ENCODE measurements at places on chromosomes 7 and 10.

GRCh38 chr10:59675812-59676211 lies 33.8 kb downstream of the SLC16A9 start:
- no peak for DNase-seq

DNA sequence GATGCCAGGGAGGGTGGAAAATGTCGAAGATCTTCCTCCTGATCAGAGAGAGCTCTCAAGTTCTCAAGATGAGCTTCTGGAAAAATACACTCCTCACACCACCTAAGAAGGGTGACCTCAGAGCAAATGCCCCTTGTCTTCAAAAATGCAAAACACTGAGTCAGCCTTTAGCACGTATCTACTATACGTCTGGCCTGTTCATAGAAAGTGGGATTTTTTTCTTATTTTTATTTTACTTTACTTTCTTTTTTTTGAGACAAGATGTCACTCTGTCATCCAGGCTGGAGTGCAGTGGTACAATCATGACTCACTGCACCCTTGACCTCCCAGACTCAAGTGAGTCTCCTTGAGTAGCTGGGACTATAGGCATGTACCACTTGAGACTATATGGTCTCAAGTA lies 57.1 kb downstream of the AFAP1L2 start:
- no peak for DNase-seq

DNA sequence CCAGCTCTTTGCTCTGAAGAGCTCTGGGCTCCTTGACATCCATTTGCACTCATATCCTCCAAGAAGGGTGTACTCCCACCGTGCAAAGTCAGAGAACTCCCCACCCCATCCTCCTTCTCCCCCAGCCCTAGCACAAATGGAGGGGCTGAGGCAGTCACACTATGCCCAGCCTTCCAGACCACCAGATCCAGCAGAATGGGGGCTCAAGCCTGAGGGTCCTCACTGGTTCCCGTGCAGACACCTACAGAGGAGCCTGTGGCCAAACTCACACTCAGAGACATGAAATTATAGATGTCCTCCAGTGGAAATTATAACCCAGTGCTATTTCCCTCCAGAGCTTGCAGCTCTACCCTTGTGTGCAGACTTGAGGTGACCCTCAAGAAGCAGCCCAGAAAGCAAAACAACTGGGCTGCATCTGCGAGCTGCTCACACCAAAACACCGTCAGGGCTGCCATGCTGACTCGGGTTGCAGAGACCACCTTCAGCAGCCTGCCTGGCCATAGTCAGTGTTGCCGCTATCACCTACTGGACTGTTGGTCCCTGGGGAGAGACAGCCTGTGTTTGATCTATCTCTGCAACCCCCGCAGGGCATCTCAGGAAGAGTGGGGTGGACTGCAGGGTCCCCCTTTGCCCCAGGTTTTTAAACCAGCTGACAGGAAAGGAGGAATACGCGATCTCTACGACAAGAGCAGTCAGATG lies 7.4 kb downstream of the ZNF488 start:
- no peak for DNase-seq

- DNase-seq, result no peak
Observed at GRCh38 chr10:27256299-27257189, 15.9 kb upstream of the ACBD5 start.

- no peak for DNase-seq
Observed at GRCh38 chr7:130380861-130381455, 664 bp downstream of the CPA1 start.

DNA sequence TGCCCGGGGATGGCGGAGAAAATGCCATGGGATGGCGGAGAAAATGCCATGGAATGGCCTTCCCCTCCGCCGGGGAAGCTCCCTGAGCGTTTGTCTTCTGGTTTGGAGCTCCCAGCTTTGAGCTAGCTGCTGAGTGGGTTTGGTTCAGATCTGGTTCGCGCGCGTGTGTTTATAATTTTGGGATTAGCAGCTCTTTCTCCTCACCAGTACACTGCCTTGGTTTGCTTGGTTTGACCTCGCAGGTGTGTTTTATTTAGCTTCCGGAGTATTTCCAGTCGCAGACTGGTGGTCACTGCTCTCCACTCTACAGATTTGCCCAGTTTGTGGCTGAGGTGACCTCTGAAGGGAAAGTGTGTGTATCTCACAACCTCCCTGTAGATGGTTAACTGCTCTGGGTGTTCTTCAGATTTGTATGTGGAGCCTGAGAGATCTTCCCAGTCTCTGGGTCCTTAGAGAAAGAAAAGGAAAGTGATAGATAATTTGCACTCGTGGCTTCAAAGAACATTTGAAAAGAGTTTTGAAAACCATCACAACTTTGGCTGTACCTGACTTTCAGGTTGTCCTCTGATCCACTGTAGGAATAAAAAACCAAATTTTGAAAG lies 597 bp downstream of the ZNF277 start:
- no peak for DNase-seq

DNA sequence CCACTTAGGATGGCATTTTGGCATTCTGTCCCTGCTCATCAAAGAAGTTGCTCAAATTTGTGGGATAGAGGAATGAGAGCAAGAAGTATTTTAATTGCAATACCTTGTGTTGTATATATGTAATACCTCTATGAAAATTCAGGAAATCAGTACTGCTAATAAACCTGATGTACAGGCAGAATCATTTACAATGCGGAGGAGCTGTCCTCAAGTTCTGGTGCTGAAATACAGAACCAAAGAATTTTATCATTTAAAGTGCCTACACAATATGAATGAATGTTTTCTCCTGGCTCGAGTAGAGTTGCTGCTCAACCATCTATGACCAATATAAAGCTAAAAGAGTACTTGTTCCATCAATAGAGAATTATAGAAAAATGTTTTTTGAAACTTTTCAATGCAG lies 305.8 kb downstream of the PLXNA4 start:
- no peak for DNase-seq

DNA sequence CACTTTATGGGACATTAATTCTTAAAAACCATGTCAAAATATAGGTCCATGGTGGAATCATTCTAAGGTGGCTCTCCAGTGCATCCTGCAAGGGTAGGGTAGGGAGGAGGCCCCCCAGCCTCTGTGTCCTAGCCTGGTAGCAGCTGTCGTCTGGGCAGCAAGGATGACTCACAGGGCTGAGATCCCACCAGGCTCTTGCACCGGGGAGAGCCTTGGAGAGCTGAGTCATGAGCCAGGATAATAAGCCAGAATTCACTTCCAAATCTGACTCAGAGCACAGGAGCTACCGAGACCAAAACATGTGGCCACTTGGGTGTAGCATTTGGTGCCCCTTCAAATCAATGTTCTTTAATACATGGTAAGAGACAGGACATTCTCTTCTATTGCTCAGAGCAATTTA lies 298.5 kb downstream of the NEBL start:
- DNase-seq, result no peak

DNA sequence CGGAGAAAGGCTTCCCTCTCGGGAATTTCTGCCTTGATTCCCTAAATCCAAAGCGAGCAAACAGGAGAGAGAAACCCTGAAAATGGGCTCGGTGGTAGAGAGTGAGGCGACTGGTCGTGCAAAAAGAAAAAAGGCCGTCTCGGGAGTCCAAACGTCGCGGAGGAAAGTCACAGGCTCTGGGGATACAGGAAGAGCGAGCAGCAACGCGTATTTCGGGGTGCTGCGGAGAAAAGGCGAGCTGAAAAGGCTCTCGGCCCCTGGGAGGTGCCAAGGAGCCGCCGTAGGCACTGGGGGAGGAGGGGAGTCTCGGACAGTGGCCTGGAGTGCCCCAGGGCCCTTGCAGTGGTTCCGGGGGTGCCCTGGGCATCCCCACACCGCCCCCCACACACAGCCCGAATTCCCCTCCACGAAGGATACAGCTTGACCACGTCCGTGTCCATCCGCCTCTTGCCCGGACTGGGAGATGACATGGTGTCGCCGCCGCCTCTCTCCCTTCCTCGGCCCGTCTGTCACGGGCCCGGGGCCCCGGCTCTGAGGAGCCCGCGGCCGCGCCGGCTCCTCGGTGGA lies 591 bp downstream of the UBE2H start:
- peak; percentile 8 for DNase-seq

GRCh38 chr10:8473205-8473604 lies 418.7 kb downstream of the GATA3 start:
- peak; percentile 69 for DNase-seq

- no peak for DNase-seq
Observed at GRCh38 chr7:69857014-69857413, 258.7 kb downstream of the AUTS2 start.

- DNase-seq, result no peak
Observed at GRCh38 chr7:23212841-23213240, 31.0 kb downstream of the NUP42 start.

DNA sequence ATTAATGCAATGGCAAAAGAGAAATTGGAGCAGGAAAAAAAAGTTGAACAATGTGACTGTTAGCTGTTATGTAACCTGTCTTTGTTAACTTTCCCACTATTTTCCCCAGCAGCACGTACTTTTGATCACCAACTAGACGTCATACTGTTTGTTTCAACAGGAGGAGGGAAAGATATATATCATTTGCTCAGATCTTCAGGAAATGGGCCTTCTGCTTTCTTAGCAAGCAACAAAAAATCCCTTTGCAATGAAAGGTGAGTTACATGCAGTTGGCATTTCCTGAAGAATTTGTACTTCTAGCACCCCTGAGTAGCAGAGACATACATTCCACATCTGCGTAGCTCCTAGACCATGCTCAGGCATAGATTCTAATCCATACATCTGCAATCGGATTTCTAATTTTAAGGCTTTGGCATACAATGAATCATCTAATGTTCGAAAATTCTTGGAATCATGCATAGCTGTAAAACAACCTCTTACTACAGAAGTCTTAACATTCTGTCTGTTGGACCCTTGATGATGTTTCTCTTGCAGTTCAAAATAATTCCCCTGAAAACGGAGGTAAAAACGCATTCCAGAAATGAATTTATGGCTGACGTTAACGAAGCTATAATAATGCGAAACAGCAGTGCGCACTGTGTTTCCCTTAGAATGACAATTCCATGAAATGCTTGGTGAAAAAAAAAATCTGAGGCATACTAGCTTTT lies 286.9 kb upstream of the MGMT start:
- no peak for DNase-seq

DNA sequence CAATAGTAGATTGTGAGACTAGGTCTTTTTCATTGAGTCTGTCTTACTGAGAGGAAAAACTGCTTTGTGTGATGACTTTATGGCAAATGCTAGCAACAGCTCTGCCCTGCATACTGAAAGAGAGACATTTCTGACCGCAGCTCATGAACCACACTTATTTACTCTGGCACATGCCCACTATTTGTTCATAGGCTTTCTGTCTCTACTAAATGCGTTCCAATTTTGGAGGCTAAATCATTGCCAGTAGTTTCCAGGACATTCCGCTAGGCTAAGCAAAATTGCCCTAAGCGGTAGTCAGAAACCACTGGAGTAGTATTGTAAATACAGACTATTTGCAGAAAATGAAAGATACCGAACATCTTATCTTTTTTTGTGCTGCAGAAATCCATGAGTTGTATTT lies 55.6 kb upstream of the DLX6 start:
- no peak for DNase-seq

- DNase-seq, result no peak
Observed at GRCh38 chr10:124160176-124160575, 66.8 kb upstream of the CHST15 start.

GRCh38 chr10:909831-910230 lies 21.7 kb downstream of the LARP4B start:
- DNase-seq, result no peak

- no peak for DNase-seq
Observed at GRCh38 chr7:103446049-103446520, at the start of gene SLC26A5. Gene SLC26A5, minus strand, starts transcription at chr7:103446207. Its CDS starts 24,693 bp downstream, at chr7:103421514.

GRCh38 chr7:38335492-38336147 lies 62.2 kb upstream of the TARP start:
- peak; percentile 87 for DNase-seq

GRCh38 chr10:88110822-88111221 lies 247.4 kb downstream of the PTEN start:
- no peak for DNase-seq

DNA sequence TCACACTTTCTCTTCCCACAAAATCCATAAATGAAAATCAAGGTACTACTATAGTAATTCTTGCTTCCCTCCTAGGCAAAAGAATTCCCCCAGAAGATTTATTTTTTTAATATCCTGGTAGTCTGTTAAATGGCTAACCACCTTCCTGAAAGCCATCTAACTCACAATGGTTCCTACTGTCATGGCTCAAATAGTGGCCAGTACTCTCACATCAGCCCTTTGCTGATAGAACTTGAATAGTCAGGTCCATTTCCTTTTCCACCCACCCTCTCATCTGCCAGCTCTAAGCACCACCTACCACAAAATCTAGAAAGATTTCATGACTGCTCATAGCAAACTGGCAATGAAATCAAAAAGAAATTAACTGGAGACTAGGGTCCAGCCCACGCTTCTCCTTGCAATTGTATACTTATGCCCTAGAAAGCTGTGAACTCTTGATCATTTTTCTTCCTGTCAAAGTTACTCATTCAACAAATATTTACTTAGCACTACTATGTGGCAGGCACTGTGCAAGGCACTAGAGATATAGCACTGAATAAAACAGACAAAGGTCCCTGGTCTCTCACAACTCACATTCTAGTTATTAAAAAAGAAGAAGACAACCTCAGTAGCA lies 60.4 kb downstream of the ARMH3 start:
- no peak for DNase-seq

GRCh38 chr10:89102735-89103134 lies 104.4 kb downstream of the CH25H start:
- DNase-seq, result no peak

DNA sequence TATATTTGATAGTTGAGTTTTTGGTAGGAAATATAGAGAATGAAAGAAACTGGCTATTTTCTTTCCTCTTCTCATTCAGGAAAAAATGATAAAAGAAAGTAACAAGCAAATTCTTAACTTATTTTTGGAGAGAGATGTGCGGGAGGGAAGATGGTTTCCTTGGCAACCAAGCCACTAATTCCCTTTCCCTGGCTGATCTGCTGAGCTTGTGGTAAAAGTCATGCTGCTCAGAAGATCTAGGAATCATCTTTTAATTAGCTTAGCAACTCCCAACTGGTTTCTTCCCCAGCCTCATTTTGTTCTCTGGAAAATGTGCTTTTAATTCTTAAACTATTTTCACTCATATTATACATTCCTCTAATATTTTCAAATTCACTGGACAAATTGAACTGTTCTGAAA lies 11.8 kb downstream of the UROS start:
- DNase-seq, result no peak

- DNase-seq, result no peak
Observed at GRCh38 chr10:29535778-29536453, 98.9 kb downstream of the SVIL start.

DNA sequence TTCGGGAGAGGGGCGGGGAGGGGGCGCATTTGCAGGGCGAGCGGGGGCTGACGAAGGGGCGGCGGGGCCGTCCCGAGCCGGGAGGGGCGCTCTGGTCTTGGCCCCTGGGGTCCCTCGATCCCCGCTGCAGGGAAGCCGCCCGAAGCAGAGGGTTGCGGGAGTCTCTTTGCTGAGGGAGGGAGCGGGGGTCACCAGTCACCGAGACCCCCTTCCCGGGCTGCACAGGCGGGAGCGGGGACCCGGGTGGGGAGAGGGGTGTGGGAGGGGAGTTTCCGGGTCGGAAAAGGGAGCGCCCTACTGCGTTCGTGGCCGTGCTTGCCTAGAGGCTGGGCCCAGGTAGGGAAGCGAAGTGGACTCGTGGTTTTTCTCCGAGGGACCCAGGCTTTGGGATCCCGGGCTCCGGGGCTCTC lies 422 bp downstream of the AP1S1 start:
- DNase-seq, result no peak
